ENCODE measurements at places on chromosomes 3 and 15.

DNA sequence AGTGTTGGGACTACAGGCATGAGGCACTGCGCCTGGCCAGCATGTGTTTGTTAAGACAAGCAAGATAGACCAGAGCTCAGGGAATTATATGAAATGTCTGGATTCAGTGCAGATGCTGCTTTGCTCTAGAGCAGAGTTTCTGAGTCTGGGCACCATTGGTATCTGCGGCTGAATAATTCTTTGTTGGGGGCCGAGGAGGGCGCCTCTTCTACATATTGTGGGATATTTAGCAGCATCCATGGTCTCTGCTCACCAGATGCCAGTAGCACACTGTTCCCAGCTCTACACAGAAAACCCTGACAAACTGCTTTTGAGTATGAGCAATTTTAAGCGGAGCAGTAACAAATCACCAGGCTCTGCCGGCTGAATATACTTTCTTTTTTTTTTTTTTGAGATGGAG is 3.6 kb upstream of the LDHAL6B start:
- no peak for DNase-seq

DNA sequence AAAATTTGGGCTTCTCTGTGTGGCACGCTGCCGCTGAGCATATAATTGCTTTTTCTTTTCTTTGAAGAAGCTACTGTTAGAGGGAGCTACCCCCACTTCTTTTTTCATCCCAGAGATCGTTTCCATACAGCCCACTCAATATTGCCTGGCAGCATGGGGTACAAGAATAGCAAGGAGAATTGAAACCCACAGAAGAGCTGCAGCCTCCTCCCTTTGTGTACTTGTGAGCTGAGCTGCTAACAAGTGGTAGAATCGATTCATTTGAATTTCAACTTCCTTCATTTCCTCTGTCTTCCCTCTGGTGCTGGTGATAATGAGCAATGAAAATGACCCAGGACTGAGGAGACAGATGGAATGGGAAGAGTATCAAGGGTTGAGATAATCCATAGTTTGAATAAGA is 64.9 kb downstream of the LRRC3B start:
- no peak for DNase-seq

DNA sequence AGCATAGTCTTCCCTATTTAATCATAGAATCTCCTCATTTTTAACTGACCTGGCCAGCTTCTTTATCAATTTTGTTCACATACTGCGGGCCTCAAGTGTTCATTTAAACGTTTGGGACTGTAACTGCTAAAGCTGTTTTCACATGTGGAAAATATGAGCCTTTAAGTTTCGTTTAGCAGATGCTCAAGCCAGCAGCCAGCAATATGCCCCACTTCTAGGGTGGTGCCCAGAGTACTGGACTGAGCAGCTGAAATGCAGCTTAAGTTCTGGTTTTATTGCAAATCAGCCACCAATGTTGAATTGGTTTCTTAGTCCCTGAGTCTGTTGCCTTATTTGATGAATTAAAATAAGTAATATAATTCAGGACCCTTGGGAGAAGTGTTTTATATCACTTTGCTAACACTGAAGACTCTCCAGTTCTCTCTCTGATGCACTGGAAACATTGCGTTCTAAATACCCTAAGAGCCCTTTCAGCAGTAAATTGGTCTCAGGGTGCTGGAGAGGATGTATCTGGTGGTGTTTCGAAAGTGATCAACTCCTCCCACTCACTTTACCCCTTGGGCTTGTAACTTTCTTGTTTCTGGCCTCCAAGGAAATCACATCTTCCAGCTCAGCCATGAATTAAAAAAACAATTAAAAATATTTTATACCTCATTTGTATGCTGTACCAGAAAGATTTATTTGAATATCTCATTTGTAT is 61.7 kb downstream of the B3GALNT1 start:
- DNase-seq: no peak

DNA sequence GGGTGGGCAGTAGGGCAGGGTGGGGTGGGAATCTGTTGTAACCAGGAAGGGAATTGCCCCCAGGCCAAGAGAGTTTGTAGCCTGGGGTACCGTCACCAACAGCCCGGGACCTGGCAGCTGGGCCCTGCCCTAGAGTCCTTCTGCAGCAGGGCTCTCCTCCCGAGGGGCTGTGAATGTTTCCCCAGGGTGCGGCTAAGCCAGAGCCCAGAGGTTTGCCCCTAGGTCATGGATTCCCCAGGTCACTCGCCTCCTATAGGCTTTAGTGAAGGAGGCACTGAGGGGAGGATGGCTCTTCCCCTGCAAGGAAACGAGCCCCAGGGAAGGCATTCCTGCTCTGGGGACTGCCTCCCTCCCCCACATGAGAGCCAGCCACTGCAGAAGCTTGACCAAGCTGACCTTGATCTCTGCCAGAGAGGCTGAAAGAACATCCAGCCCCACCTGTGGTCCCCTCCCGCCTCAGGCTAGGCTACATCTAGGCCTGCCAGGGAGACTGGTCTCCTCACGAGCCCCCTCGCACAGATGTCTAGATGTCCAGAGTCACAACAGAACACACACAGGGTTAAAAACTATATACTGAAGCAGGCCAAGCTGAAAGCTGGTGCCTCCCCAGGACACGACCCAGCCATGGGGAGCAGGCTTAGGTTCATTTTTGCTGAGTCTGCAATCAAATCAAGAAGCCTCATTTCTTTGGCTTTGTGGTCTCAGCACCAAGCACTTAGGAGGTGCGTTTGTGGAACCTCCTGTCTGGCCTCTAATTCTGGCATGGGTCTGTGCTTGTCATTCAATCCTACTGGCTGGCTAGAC is 69.1 kb upstream of the TAMM41 start:
- DNase-seq: no peak

GRCh38 chr3:16064642-16065414 is 109.7 kb upstream of the GALNT15 start:
- no peak for DNase-seq

GRCh38 chr3:5404718-5405117 is 217.2 kb downstream of the EDEM1 start:
- no peak for DNase-seq

GRCh38 chr15:68258692-68259091 is 18.9 kb upstream of the FEM1B start:
- DNase-seq: no peak

DNA sequence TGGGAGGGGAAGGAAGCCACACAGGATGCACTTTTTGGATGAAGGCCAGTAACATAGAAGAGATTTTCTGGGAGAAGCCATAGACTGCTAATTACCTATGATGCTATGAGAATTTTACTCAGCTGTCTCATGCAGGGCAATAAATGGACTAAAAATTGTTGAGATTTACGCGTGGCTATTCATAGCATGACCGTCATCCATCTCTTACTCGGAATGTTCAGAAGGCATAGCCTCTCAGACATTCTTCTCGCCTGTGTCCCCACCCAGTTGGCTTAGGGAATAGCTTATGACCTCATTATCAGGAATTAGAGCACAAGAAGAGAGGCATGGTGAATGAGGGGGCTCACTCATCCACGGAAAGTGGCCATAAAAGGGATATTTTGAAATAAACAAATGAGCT is 107.9 kb upstream of the ATP10A start:
- no peak for DNase-seq

DNA sequence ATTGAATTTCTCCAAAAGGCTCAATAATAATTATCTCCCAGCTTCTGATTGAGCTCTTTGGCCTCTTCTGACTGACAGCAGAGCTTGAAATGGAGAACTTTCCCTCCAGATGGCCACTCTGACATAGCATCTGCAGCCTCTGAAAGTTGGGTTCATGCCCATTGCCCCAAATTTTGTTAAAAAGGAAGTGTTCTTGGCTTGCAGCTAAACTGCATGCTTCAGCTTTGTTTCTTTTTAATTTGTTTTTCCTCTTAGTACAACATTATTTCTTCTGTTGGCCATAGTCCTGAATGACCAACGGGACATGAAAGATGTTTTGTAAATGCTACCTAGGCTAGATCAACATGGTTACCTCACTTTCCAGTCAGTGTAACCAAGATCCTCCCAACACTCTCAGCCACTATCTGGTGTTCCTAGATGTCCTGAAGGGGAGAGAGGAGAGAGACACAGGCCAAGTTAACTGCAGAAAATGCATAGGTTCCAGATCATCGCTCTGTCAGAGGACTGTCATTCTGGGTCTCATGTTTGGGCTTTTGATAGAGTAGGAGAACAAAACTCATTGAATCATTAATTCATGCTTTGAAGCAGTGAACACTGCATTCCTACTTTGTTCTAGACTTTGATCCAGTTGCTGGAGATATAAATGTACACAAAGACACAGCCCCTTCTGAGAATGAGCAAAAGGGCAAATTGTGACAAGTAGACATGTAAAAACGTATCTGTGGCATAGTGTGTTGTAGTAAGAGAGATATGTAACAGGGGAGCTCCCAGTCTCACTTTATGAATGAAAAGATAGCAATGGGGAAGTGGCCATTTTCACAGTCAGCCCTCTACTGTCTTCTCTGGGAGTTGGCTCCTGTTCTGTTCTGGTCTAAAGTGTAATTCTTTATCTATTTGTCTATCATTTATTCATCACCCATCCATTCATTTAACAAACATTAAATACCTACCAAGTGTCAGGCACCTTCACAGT is 156.2 kb downstream of the ZNF621 start:
- no peak for DNase-seq

GRCh38 chr15:67550522-67550921 is 8.0 kb downstream of the MAP2K5 start:
- DNase-seq: no peak

DNA sequence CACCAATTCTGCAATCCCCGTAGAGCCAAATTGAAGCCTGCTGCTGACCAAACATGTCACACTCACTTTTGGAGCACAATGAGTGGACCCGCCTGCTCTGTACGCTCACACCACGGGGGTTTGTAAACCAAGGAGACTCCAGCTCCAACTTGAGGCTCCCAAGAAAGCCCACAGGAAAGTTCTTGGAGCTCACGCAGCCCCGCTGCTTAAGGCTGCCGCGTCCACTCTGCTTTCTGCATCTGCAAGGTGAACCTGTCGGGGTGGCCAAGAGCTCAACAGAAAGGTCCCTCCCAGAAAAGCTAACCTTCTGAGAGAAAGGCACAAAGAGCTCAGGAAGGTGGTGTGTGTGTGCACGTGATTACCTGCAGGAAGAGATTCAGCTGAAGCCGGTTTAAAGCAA is 94.9 kb downstream of the PCSK6 start:
- no peak for DNase-seq

DNA sequence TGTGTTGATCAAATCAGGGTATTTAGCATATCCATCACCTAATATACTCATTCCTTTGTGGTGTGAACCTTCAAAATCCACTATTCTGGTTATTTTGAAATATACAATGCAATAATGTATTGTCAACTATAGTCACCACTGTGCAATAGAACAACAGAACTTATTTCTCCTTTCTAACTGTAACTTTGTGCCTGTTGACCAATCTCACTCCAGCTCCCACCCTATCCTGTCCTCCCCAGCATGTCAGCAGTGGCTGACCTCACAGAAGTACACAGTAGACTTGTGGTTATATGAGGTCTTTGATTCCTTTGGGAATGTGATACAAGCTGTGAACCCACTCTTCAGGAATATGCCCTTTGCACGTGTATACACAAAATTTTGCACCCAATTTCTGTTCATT is 64.2 kb downstream of the ECT2 start:
- DNase-seq: no peak

GRCh38 chr3:9809615-9810432 is at the start of gene TTLL3:
Gene TTLL3, plus strand, starts transcription at chr3:9810262. Its CDS starts 400 bp downstream, at chr3:9810662.
- peak; percentile 41 for DNase-seq

GRCh38 chr3:82610236-82610635 is 848.8 kb upstream of the GBE1 start:
- DNase-seq: no peak

DNA sequence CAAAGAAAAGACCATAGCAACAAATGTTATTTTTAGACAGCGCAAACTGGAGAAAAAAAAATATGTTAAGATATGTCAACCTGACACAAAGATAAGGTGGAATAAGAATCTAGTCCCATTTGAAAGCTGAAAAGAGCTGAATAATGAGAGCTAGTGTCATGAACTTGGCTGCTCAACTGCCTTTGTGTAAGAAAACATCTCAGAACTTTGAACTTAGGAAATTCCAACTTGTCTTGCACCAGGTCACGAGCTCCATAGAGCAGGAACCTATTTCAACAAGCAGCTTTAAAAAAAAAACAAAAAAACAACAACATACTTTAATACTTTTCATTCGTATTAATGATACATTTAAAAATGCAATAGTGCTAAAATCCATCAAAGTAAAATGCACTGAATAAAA is 79.5 kb downstream of the ZNF280D start:
- no peak for DNase-seq

- no peak for DNase-seq
Measured at GRCh38 chr3:23232016-23232415, 28.9 kb downstream of the UBE2E2 start.

DNA sequence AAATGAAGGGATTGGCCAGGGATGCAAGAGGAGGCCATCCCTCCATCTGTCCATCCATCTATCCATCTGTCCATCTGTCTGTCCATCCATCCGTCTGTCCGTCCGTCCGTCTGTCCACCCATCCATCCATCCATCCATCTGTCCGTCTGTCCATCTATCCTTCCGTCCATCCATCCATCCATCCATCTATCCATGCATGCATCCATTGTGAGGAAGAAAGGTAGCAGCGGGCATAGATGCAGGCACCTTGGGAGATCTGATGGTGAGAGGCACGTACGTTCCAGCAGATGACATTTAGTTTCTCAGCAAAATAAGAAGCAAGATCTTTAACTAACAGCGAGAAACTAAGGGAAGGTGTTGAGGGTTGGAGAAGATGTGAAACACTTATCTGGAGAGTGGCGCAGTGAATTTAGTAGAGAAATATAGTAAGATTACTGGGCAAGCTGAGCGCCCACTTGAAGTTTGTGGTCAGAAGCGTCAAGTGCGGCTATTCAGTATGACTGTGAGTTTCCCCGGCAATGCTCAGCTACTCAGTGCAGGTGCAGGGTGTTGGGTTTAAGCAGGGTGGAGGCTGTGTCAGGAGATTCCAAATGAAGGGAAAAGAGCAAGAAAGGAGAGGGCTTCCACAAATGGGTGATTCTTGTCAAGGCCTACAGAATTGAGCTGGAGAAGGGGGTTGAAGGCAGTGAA is 22.4 kb upstream of the SRP14 start:
- DNase-seq: no peak

- no peak for DNase-seq
Measured at GRCh38 chr3:87248831-87249230, 21.7 kb downstream of the CHMP2B start.

- DNase-seq: no peak
Measured at GRCh38 chr15:34691034-34691433, 63.8 kb downstream of the GJD2 start.

- DNase-seq: no peak
Measured at GRCh38 chr3:111590143-111590491, 5.0 kb downstream of the ZBED2 start.

DNA sequence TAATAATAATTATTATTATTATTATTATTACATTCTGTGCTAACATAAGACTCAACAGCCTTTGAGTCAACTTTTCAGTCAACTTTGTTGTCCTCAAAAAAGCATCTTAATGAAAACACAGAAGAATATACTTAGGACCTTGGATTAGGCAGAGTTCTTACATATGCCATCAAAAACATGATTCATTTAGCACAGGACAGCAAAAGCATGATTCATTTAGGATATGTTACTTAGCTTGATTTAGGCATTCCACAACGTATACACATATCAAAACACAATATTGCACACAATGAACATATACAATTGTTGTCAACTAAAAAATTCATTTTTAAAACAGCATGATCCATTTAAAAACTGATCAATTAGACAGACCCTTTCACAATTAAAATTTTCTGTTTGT is 213.0 kb downstream of the FMN1 start:
- DNase-seq: no peak

GRCh38 chr3:114850898-114851297 is 296.2 kb downstream of the ZBTB20 start:
- DNase-seq: no peak

- no peak for DNase-seq
Measured at GRCh38 chr15:50873935-50874361, 34.5 kb upstream of the AP4E1 start.

Data from CD4-positive, alpha-beta T cell treated with Interleukin-10 for 1 hour (primary cell).